Endothelial cell of umbilical vein (primary cell): ENCODE measurements at places on chromosomes 3 and 15. TPM values are rescaled to one million over a fixed set of nuclear protein-coding genes. Genes with fewer than 3 reads are reported as not detected.

SEMA3G gene
- 22.6 and 24.6 TPM in 2 replicates for total RNA-seq

PLSCR2 gene
- not detected in 2 replicates for total RNA-seq

NAALADL2 gene
- 4.0 TPM in 2 replicates for total RNA-seq

OXNAD1 gene
- total RNA-seq = 8.9 and 9.7 TPM in 2 replicates

ITGB5 gene
- total RNA-seq = 144 TPM in 2 replicates

IL17RB gene
- total RNA-seq = not detected in 2 replicates

TRH gene
- not detected in 2 replicates for total RNA-seq

CCR9 gene
- not detected in 2 replicates for total RNA-seq

MME gene
- total RNA-seq = 8.4 and 10.5 TPM in 2 replicates

- no peak overlapping the region for H3K27ac ChIP-seq
- no peaks in the 10 kb centered on the region for H3K36me3 ChIP-seq
- no peaks in the 10 kb centered on the region for H3K27me3 ChIP-seq
- H3K4me3 ChIP-seq = no peak overlapping the region
- H3K4me1 ChIP-seq = no peaks in the 10 kb centered on the region
These were observed 69.3 kb downstream of the MESD start for GRCh38 chr15:80920271-80920699.

- no peak overlapping the region for H3K4me3 ChIP-seq
- no peak for DNase-seq
- no peaks in the 10 kb centered on the region for H3K4me1 ChIP-seq
- H3K27ac ChIP-seq = no peak overlapping the region
These were observed 23.9 kb upstream of the CTXND1 start for GRCh38 chr15:80275961-80276360.

DNA sequence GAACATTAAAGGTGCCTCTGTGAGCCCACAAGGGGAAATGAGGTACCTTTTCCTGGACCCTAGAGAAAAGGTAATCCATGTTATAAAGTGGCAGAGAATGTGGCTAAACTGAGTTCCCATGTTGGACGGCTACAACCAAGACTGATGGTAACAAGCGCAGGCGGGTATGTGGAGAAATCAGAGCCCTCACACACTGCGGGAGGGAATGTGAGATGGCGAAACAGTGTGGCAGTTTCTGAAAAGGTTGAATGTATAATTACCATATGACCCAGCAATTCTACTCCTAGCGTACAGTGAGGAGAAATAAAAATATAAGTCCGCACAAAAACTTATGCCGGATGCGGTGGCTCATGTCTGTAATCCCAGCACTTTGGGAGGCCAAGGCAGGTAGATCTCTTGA, 24.1 kb upstream of the SHISA5 start:
- H3K4me1 ChIP-seq = no peaks in the 10 kb centered on the region
- no peak overlapping the region for H3K27ac ChIP-seq
- H3K4me3 ChIP-seq = no peak overlapping the region
- H3K36me3 ChIP-seq = no peaks in the 10 kb centered on the region
- no peak for DNase-seq
- no peaks in the 10 kb centered on the region for H3K27me3 ChIP-seq

- H3K27me3 ChIP-seq = no peaks in the 10 kb centered on the region
- peaks cover 17% of the 10 kb centered on the region for H3K4me1 ChIP-seq
- DNase-seq = peak; percentile 90
- H3K4me3 ChIP-seq = no peak overlapping the region
- H3K27ac ChIP-seq = peak overlapping the region; percentile 4
These were observed 8.7 kb upstream of the ZNF774 start for GRCh38 chr15:90343302-90343790.

- no peaks in the 10 kb centered on the region for H3K27me3 ChIP-seq
- H3K27ac ChIP-seq = no peak overlapping the region
- peak; percentile 88 for DNase-seq
These were observed 238.7 kb downstream of the CHST2 start for GRCh38 chr3:143358155-143358792.

- H3K4me3 ChIP-seq = no peak overlapping the region
- H3K27ac ChIP-seq = no peak overlapping the region
- no peaks in the 10 kb centered on the region for H3K27me3 ChIP-seq
- H3K36me3 ChIP-seq = no peaks in the 10 kb centered on the region
- DNase-seq = no peak
These were observed 75.1 kb upstream of the GUCA1C start for GRCh38 chr3:109028753-109029152.

DNA sequence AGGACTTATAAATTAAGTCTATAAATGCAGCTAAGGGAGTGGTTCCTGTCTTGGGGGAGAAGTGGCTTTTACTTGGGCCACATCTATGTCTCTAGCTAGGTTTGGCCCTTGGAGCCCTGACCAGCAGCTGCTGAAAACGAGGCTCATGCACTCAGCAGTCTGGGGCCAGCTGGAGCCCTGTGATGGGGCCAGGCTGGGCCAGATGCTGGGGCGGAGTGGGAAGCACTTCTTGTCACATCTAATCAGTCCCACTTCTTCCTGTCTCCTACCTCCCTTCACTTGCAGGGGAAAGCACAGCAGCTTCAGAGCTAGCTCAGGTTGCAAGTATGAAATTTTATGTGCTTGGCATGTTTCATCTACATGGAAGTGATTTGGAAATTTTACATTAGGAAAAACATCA, 209.9 kb upstream of the ROPN1 start:
- no peak overlapping the region for H3K27ac ChIP-seq
- no peaks in the 10 kb centered on the region for H3K4me1 ChIP-seq
- H3K36me3 ChIP-seq = no peaks in the 10 kb centered on the region
- no peak overlapping the region for H3K4me3 ChIP-seq
- peaks cover 7% of the 10 kb centered on the region for H3K27me3 ChIP-seq

GRCh38 chr15:51647128-51647562, 24.6 kb upstream of the DMXL2 start:
- no peak overlapping the region for H3K4me3 ChIP-seq
- H3K4me1 ChIP-seq = peaks cover 2% of the 10 kb centered on the region
- H3K36me3 ChIP-seq = no peaks in the 10 kb centered on the region
- DNase-seq = peak; percentile 42

DNA sequence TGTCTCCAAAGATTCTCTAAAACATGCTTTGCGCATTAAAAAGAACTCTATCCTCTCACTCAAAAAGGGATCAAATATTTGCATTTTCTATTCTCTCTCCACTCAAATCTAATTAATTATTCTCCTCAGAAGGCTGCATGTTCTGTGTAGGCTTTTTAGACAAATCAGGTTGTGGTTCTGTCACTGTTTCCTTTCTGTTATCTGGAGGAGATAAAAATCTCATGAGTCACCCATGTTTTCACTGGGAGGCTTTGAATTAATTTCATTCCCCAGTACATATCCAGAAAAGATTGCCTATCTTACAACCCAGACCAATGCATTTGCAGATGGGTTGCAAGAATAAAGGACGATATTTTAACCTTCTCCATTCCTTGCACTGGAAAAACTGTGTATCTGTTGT, 446.5 kb downstream of the GRM7 start:
- no peaks in the 10 kb centered on the region for H3K27me3 ChIP-seq
- DNase-seq = peak; percentile 93
- peak overlapping the region; percentile 96 for H3K27ac ChIP-seq
- peaks cover 56% of the 10 kb centered on the region for H3K4me1 ChIP-seq
- no peaks in the 10 kb centered on the region for H3K36me3 ChIP-seq

DNA sequence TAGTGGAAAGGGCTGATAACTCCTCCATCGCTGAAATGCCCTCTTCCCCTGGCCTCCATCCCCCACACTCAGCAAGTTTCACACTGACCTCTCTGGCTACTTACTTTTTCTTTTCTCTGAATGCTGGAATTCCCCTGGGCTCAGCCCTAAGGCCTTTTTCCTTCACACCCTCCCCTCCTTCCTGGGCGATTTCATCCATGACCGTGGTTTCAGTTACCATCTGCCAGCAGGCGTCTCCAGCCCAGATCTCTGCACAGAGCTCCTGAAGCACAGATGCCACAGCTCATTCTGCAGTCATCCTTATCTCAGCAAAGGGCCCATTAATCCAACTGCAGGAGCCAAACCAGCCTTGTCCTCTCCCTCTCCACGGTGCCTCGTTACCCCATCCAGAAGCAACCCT, 114.0 kb downstream of the RFTN1 start:
- no peaks in the 10 kb centered on the region for H3K4me1 ChIP-seq
- H3K4me3 ChIP-seq = no peak overlapping the region
- H3K27me3 ChIP-seq = no peaks in the 10 kb centered on the region

DNA sequence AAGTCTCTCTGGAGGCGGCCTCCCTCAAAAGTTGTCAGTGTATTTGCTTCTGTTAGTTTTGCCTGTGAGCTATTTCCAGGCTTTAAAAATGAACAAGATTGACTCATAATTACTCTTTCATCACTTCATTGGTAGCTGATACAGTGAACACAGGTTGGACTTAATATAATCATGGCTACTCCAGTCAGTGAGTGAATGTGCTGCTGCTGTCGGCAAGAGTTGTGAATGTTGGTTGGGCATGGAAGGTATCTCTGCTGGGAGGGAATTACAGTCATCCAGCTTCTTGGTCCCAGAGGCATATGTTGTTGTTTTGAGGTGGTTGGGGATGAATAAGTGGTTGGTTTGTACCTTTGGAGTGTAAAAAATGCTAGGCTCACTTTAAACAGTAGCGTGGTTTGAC, 11.5 kb downstream of the TCF12 start:
- DNase-seq = no peak
- no peaks in the 10 kb centered on the region for H3K27me3 ChIP-seq
- H3K27ac ChIP-seq = no peak overlapping the region

DNA sequence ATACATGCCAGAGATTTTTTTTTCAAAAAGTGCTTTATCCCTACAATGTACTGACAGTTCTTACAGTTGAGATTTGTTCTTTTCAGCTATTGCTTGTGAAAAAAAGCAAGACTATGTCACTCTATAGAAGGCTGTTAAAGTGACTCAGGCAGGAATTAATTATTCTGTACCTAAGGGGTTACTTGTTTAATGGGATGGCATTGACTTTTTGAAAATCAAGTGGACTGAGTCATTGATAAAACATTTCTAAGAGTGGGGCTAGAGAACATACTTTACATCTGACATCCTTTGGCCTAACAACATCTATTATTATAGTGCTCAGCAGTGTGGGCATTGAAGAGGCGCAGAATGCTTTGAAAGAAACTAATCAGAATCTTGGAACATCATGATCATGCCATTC, 34.3 kb downstream of the INTS14 start:
- H3K36me3 ChIP-seq = peaks cover 5% of the 10 kb centered on the region
- H3K27me3 ChIP-seq = no peaks in the 10 kb centered on the region
- peak; percentile 70 for DNase-seq
- H3K4me1 ChIP-seq = peaks cover 29% of the 10 kb centered on the region

- no peak overlapping the region for H3K27ac ChIP-seq
- no peaks in the 10 kb centered on the region for H3K36me3 ChIP-seq
- DNase-seq = peak; percentile 96
These were observed 60.6 kb downstream of the CD200R1L start for GRCh38 chr3:112786002-112786590.

DNA sequence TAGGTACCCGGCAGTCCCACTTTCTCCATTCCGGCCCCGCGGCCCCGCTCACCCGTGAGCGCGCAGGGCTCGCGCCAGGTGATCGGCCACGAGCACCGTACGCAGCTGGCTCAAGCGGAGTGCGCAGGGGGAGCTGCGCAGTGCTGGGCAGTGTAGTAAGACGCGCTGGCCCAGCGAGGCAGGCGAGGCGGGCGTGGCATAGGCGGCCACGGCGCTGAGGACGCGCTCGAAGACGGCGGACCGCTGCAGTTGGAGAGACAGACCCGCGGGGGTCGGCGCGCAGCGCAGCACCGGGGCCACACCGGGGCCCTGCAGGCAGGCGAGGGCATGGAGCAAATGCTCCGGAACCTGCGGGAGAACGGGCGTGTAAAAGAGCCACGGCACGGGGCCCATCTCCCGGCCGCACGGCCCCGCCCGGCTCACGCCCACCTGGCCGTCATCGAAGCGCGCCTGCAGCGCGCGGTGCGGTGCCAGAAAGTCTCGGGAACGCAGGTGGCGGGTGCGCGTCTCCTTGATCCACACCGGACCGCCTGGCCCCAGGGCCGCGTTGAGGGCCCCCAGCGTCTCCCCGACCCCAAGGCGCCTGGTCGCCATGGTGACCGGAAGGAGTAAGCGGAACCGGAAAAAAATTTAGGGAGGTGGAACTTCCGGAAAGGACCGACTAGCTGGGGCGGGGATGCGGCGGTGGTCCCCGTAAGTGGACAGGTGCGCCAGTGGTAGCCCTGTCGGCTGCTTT, at the start of gene DALRD3:
Gene DALRD3 (minus strand): TSS at position 610 of the 736 bp plus-strand sequence. CDS start 16 bp downstream, at position 594.
- peak within 1 kb of the TSS; percentile 36 for H3K27ac ChIP-seq
- H3K36me3 ChIP-seq = peaks cover 34% of the 10 kb centered on the region
- DNase-seq = peak; percentile 68
- peak within 1 kb of the TSS; percentile 69 for H3K4me3 ChIP-seq
- H3K4me1 ChIP-seq = peaks cover 29% of the 10 kb centered on the region
